ENCODE measurements at places on chromosomes 11 and 22. TPM values are rescaled to one million over a fixed set of nuclear protein-coding genes. Genes with fewer than 3 reads are reported as not detected.

- DNase-seq, result no peak
These were observed 124.3 kb upstream of the RASSF10 start for GRCh38 chr11:12884751-12885318.

GRCh38 chr11:115197433-115197832, 306.8 kb downstream of the CADM1 start:
- peak; percentile 38 for DNase-seq

PHOX2A gene
- total RNA-seq, result not detected

PLAAT5 gene
- 0.14 TPM for total RNA-seq

GRCh38 chr22:32119568-32120235, 39.4 kb downstream of the C22orf42 start:
- DNase-seq, result no peak

CHRNA10 gene
- 0.54 TPM for total RNA-seq
